ENCODE measurements at places on chromosomes 2 and 18.
A peak's percentile ranks its signal among the peaks of the same experiment; 100 is the strongest.

DNA sequence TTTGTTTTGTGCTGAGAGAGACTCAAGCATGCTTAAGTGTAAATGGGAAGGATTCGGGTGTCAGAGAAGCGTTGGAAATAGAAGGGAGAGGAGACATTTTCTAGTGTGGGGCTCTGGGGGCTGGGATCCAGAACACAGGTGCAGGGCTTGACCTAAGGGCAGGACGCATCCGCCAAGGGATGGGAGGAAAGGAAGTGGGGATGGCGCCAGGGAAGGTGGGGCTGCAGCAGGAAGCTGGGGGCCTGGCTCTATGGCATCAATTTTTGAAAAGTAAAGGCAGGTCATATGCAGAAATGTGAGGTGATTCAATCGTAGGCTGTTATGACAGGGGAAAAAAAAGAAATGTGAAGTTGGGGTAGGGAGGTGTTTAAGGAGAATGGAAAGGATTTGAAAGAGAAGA is 143.2 kb upstream of the SERTAD2 start:
- no peak for DNase-seq

DNA sequence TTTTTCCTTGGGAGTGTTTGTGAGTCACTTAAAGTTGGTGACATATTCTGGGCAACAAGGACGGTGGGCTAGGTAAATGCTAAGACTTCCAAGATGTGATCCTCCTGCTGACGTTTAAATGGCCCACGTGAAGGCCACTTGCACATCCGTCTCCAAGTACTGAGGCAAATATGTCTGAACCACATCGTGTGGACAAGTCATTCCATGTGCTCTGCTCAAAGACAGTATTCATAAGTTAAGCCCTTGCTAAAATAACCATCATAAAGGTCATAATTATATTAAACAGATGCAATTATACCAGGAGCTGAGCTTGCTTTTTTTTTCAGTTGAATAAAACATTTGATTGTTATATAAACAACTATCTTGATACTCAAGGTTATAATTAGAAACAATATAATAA is 44.8 kb downstream of the SPP2 start:
- peak; percentile 61 for DNase-seq

DNA sequence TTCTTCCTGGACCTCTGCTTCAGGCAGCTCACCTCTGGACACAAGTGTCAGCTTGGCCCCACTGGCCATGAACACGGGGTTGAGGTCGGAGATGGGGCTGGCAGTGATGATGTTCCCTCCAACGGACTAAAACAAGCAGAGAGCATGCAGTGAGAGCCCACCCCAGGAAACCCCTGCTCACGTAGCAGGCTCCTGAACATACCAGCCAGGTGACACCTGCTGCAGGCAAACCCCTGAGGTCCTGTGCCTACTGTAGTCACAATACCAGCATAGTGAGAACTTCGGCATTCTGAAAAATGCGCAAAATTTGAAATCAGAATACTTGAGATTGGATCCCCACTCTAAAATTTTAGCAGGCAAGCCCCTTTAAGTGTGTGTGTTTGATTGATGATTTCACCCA is 32.9 kb downstream of the XDH start:
- no peak for DNase-seq

DNA sequence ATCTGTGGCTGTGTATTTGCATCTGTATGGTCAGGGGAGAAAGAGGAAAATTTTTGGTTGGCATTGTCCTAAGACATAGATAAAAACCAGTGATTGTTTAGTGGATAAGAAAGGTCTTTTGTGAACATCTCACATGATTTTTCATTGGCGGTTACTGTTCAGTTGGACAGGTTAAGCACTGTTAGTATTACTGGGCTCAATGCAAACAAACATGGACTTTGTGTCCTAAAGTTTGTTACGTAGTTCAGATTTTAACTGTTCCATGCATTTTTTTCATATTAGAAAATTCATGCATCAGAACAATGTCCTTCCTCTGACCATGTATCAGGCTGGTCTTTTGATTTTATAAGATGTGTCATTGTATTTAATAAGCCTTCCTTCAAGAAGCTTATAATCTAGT is 368.0 kb downstream of the MEIS1 start:
- no peak for DNase-seq

GRCh38 chr2:198004173-198004572 is 199.8 kb downstream of the PLCL1 start:
- DNase-seq: no peak

DNA sequence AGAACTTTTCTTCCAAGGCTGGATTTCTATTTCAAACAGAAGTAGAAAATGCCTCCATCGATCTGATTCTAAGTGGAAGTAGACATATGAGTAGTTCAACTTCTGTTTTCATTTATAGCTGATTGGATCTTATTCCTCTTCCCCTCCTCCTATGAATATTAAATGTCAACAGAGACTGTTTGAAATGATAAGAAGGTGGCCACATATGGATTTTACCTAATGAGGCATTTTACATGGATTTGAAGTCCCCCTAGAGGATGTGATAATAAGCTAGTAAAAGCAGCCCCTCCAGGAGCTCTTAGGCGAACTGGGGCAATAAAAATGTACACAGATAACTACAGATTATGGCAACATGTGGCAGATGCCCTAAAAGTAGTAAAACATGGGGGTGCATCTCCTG is 71.0 kb downstream of the UPP2 start:
- no peak for DNase-seq

- DNase-seq: no peak
Observed at GRCh38 chr2:239824046-239824694, 201.0 kb downstream of the NDUFA10 start.

DNA sequence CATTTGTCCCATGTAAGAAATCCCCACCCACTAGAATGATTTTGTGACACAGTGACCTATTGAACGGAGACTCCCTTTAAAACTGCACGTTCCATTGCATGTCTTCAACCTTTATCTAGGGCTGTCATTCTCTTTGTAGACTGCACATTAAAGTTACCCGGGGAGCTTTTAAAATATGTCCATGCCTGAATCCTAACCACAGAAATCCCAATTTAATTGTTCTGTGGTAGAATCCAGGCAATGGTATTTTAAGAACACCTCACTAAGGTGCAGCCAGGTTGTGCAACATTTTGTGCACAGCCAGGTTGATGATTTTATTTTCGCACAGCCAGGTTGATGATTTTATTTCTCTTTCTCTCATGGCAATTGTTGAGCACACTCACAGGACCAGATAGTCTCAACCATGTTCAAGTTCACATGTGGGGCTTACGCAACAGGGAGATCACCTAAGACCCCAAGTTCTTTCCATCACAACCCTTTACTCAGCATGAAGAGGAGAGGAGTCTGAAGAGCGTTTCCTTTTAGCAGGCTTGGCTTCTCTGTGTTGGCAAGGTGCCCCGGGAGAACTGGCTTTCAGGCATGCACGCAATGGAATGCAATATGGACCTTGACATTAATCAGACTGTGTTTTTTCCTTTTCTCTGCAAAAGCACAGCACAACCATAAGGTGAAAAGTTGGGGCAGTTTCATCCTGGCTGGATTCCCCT is 467.3 kb upstream of the ETAA1 start:
- DNase-seq: no peak

GRCh38 chr2:218925434-218925833 is 34.0 kb upstream of the CDK5R2 start:
- no peak for DNase-seq

- DNase-seq: no peak
Observed at GRCh38 chr2:84697895-84698294, 181.6 kb downstream of the DNAH6 start.

- no peak for DNase-seq
Observed at GRCh38 chr2:232526372-232526941, 497 bp downstream of the CHRND start.

DNA sequence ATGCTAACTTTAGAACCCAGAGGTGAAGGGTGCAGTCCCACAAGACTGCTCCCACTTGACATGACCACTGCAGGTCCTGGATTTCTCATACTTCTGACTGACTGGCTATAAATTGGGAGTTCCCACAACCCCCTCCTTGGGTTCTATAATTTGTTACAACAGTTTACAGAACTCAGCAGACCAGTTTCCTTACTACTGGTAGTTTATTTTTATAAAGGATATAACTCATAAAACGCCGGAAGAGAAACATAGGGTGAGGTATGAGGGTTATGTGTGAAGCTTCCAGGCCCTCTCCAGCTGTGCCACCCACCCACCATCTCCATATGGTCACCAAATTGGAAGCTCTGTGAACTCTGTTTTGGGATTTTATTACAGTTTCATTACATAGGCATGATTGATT is 839.6 kb downstream of the TSN start:
- DNase-seq: no peak

- no peak for DNase-seq
Observed at GRCh38 chr18:75775121-75775520, 347.6 kb upstream of the SMIM21 start.

- DNase-seq: no peak
Observed at GRCh38 chr18:34738175-34738894, 28.2 kb downstream of the DTNA start.

DNA sequence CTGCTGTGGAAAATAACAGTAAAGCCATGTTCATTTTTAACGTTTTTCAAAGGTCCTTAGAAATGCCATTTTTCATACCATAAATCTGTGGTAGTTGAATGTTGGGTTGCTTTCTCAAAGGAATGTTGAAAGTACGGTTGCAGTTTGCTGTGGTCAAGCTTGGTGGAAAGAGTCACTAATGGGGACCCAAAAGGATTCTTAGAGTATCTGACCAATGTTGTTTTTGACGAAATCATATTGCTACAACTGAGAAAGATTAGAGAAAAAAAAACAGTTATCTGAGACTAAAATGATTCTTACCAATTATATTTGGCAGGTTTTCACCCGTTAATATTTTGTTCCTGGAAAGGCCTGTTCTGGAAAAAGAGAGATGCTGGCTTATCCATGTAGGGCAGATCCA is 439.5 kb upstream of the ETAA1 start:
- DNase-seq: no peak

GRCh38 chr2:98892871-98893270 is 43.2 kb downstream of the CRACDL start:
- no peak for DNase-seq

DNA sequence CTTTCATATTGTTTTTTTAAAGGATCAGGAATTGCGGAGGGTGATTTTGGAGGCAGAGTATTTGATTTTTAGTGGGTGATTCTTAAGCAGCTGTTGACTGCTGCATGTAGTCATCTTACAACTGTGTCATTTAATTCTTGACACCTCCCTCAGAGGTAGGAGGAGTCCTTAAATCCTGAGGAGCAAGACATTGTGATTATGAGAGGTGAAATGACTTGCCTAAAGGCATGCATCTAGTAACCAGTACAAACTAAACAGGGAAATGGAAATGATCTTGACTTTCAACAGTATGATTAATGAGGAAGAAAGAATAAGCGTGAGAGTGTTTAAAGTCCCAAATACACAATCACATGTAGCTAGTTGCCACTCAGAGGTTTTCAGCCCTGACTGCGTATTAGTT is 440.7 kb downstream of the THSD7B start:
- DNase-seq: no peak

GRCh38 chr18:45712061-45712460 is 11.9 kb upstream of the SLC14A1 start:
- DNase-seq: no peak

DNA sequence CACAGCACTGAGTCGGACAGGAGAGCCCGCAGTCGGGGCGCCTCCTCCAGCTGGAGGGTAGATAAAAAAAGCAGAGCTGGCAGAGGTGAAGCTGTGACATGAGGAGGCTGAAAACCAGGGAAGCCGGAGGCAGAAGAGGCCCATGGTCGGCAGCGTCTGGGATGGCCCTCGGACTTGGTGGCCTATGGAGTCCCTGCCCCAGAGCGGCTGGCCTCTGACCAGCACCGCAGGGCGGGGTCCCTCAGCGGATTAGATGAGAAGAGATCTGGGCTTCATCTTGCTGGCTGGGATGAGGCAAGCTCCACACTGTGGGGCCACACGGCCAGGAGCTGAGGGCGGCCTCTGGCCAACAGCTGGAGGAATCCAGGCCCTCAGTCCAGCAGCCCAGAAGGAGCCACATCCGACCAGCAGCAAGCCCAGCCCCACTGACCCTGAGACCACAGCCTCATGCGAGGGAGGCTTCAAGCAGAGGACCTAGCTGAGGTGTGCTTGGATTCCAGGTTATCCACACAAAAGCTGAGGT is 174.1 kb downstream of the EIPR1 start:
- DNase-seq: no peak

DNA sequence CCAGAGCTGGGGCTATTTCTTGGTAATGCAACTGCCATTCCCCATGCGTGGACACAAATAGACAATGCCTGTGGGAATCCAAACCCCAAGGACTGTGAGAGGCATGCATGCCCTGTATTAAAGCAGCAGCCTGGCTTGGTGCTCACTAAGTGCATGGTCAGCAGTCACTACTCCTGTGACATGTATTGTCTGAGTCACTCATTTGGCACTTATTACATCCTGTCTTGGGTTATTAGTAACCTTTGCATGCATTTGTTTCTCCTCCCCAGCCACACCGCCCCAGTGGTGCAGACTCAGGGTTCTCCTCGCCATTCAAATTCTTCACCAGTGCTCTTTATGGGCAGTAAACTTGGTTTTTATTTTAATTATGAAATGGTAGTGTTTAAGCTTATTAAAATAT is 30.2 kb downstream of the PRKCE start:
- DNase-seq: no peak

DNA sequence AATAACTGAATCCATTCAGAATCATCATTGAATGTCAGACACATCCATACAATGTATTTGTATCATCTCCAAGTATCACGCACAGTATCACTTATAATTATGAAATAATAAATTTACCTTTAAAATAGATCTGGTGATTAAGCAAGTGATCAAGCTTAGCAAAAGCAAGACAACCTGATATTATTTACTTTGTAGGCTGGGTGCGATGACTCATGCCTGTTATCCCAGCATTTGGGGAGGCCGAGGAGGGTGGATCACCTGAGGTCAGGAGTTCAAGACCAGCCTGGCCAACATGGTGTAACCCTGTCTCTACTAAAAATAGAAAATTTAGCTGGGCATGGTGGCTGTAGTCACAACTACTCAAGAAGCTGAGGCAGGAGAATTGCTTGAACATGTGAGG is 421.0 kb upstream of the NETO1 start:
- no peak for DNase-seq

DNA sequence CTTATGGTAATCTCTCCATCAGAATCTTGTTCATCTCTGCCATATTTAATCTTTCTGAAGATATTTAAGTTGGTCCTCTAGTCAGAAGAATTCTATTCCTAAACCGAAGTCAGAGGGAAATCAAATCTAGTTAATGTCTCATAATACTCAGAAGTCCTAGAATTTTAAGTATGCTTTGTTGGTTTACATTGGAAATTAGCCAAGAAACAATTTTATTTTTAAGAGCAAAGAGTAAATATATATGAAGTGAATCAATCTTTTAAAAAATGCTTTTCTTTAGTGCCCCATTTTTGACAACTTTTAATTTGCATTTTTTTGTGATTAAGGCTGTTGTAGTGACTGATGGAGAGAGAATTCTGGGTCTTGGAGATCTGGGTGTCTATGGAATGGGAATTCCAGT is 38.1 kb downstream of the ME2 start:
- no peak for DNase-seq

GRCh38 chr2:71858071-71858470 is 289.6 kb downstream of the CYP26B1 start:
- no peak for DNase-seq

GRCh38 chr18:42264497-42264896 is 309.5 kb downstream of the PIK3C3 start:
- no peak for DNase-seq

Data from NCI-H1417 treated with DMSO at 0.1 percent for 48 hours (cell line).